ENCODE measurements at places on chromosomes 5 and 9. TPM values are rescaled to one million over a fixed set of nuclear protein-coding genes. Genes with fewer than 3 reads are reported as not detected.

RNF224 gene
- 0.15 TPM for total RNA-seq

UAP1L1 gene
- 23.1 TPM for total RNA-seq

IGFBPL1 gene
- total RNA-seq, result 13.7 TPM

TMEM174 gene
- not detected for total RNA-seq

LRRC19 gene
- not detected for total RNA-seq

PHPT1 gene
- total RNA-seq, result 204 TPM

BRD3 gene
- total RNA-seq, result 27.6 TPM

CTXN3 gene
- total RNA-seq, result not detected

Measured in Panc1 (cell line).